ENCODE measurements at places on chromosomes 13 and 19. TPM values are rescaled to one million over a fixed set of nuclear protein-coding genes. Genes with fewer than 3 reads are reported as not detected.

DNA sequence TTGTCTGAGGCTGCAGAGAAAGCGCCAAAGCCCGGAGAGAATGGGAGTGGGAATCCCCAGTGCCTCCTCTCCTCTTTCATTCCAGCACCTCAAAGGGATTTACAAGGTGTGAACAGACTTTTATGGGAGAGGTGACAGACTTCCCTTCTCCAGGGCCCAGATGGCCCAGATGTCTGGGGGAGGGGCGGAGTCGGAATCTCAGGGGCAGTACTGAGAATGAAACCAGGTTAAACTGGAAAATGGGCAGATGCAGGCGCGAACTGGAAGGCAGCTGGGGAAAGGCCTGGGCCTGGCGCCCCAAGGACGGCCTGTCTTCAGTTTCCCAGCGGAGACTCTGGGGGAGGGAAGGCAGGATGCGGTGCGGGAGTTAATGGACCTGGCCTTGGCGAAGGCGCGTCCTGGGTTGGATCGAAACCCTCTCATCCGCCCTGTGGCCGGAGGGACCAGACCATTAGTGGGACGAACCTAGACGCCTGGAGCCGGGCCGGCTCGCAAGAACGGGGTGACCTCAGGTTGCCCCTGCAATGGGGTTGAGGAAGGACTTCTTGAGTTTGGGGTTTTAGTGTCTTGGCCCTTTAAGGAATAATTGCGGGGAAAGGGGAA is 592 bp upstream of the TRIP10 start:
- ATAC-seq = no peak

- no peak for ATAC-seq
These were observed 1.8 kb upstream of the NCCRP1 start for GRCh38 chr19:39194832-39195542.

GRCh38 chr19:33064792-33065550 is at the start of gene RHPN2:
Gene RHPN2 (minus strand): TSS chr19:33064888. CDS start chr19:33064852, 36 bp downstream.
- ATAC-seq = peak; percentile 88

- ATAC-seq = no peak
These were observed 37.8 kb downstream of the SMARCA4 start for GRCh38 chr19:10998666-10999065.

Gene JAK3
- total RNA-seq = 1.7 TPM

Gene CCDC8
- total RNA-seq = 10.1 TPM

GRCh38 chr13:24727731-24728601 is 36.0 kb upstream of the RNF17 start:
- peak; percentile 73 for ATAC-seq

Gene TMEM38A
- total RNA-seq = 7.8 TPM

DNA sequence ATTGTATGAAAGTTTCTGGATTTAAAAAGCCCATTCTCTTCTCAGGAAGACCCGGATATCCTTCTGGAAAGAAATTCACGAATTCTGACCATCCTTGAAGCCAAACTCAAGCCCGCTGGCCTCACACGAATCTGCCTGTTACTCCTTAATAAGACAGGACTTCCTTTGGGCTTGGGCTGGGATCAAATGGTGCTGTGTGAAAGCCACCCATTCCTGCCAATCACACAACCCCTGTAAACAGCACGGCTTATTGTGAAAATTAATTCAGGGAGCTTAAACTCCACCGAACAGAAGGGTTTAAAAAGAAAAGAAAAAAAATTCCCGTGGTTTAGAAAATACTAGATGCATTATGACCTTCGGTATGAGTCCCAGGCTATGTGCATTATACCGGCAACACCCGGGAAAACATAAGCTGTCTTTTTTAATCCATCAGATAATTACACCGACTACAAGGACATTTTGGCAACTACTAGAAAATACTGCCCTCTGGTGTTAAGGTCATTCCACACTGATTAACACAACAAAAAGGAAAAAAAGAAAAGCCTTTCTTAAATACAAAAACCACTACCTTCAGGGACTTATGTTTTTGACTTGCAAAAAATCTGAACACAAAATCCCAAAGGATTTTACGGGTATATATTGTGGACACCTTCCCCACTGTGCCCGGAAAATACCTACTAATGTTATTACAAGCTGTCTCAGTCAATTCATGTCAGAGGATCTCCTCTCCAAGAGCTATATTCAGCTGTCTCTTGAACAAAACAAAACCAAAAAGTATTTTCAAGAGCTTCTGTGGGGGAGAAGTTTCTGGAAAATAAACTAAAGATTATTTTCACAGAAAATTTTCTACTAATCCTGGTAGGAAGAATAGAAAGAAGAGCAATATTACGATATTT is 76.0 kb upstream of the LSM14A start:
- no peak for ATAC-seq

Gene PRTN3
- not detected for total RNA-seq

DNA sequence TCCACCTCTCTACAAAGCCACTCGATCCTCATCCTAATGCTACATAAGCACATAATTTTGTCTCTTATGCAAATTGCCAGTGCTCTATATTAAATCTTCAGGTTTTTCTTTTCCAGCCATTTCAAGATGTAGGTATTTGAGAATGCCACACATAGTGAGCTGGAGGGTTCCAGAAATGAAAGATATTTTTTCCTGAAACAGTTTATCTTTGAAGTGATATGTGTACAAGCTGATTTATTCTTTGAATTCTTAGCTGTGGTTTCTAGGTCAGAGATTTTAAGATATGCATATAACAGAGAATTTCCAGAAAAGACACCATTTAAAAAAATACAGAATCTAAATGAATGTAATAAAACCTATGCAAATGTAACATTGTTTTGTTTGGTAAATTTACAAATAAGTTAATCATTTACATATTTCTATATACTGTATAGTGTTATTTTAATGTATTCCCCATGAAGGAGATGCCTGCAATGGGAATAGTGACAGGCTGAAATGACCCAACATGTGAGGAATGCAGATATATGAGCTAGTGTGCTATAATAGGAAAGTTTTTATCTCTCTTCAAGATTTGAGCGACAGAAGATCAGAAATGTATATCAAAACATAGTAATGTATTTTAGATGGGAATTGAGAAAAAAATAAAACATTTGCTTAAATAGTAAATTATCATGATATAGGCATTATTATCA is 570.2 kb downstream of the SLITRK1 start:
- no peak for ATAC-seq

Gene CGB2
- total RNA-seq = not detected

- no peak for ATAC-seq
These were observed 691 bp upstream of the OLFM2 start for GRCh38 chr19:9937001-9937411.

- no peak for ATAC-seq
These were observed 5.1 kb downstream of the DNMT1 start for GRCh38 chr19:10189616-10190015.

GRCh38 chr19:14148751-14149410 is 12.5 kb upstream of the ASF1B start:
- peak; percentile 10 for ATAC-seq

DNA sequence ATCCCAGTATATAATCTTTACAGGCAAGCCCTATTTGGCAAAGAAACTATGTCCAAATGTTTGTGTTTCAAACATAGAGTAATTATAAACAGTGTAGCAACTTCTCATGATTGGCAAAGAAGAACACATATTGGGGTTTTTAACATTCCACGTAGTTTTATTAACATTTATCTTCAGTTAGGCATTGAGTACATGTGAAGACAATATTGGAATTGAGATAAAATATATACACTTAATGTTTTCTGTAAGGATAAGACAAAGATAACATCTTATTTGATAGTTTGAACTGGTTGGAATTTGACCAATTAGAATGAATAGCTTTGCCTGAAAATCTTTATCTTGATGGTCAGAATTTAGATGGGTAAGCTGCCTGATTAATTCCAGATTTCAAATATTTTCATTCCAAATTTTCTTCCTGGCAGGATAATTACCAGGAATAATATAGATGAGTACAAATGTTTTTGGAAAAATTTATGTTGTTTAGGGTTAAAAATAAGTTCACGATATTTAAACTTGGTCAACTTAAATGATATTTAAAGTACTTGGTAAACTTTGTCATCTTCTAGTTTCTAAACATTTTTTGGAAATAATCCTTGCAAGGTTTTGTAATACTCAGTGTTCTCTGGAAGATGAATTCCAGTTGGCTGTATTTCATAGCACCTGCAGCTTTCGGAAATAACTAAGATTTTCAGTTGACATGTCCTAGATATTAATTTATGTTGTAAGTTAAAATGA is 536.5 kb upstream of the SPRY2 start:
- ATAC-seq = no peak

Gene CLEC4M
- not detected for total RNA-seq

- no peak for ATAC-seq
These were observed 110.3 kb upstream of the TDRD3 start for GRCh38 chr13:60286707-60287106.

DNA sequence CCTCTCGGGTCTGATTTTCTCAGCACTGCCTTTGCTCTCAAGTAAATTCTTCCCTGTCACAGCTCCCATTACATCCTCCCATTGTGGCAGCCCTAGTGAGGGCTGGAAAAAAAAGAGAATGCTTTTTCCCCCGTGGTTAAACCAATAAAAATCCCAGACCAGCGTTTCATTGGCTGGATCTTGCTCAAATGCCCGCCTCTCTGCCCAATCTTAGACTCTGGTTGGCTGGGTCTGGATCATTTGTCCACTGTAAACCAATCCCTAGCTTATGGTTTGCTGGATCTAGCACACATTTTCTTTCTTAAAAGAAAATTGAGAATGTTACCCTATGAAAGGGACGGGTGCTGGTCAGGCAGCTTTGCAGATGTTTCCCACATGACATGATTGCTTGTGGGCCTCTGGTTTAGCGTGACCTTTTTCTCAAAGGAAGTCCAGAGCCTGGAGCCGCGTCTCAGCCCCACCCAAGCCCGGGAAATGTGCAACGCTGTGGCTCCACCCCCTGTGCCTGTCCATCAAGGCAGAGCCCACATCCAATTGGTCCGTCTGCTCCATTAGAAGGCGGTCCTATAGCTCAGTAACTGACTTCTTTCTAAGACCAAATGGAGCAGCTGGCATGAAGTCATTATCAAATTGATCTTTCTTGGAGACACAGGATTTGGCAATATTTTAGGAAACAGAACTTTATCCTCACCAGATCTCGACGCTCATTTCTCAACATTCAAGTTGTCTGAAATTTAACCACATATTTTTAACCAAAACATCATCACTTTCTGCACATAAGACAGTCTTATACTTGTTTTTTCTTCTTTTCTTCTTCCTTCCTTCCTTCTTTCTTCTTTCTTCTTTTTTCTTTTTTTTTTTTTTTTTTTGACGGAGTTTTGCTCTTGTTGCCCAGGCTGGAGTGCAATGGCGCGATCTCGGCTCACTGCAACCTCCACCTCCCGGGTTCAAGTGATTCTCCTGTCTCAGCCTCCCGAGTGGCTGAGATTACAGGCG is 2.6 kb upstream of the MCEMP1 start:
- peak; percentile 89 for ATAC-seq

Gene NECTIN2
- total RNA-seq = 37.2 TPM

- no peak for ATAC-seq
These were observed 851.2 kb downstream of the PCDH9 start for GRCh38 chr13:66378894-66379293.

DNA sequence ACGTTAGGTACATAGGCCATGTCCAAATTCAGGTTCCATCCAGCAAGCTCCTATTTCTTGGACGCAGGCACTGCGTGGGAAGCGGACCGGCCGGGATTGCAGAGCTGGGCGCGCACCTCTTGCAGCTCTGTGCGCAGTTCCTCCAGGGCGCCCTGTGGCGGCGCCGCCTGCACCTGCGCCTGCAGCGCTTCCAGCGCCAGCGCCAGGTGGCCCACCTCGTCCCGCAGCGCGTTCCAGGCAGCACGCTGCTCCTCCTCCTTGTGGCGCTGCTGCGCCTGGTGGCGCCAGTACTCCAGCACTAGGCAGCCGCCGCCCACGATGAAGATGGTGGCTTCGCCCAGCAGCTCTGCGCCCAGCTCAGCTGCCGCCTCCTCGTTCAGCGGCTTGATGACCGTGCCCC is 31.1 kb downstream of the OPA3 start:
- no peak for ATAC-seq

Gene KASH5
- not detected for total RNA-seq

Gene ZNF177
- 7.0 TPM for total RNA-seq

Data from gastroesophageal sphincter (tissue), 4 donors.